ENCODE measurements at places on chromosomes 3 and 15.

DNA sequence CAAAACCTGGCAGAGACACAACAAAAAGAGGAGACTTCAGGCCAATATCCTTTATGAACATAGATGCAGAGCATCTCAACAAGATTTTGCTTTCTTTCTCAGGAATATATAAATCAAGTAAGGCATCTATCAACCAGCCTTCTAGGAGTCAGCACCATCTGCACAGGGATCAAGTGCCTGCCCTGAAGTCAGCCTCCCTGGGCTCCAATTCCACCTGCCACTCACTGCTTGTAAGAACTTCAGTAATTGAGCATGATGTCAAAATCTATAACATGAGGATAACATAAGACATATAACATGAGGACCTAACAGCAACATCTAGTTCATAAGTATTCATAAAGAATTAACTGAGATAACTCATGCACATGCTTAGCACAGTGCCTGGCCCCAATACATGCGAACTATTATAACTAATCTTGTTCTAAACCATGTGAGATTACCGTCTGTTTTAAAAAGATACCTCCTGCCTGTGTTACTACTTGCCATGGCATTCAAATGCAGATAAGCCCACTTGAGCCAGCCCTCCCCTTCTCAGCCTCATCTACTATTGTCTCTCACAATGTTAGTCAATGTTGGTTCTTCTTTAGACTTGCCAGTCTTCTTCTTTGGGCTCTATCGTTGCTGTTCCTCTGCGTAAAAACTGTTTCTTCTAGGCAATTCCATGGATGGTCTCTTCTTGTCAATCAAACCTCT, 91.6 kb downstream of the PLD1 start:
- DNase-seq, result no peak

GRCh38 chr15:88089731-88090130, 166.8 kb downstream of the NTRK3 start:
- DNase-seq, result no peak

- no peak for DNase-seq
Observed at GRCh38 chr15:36347272-36347858, 232.1 kb upstream of the CDIN1 start.

- DNase-seq, result no peak
Observed at GRCh38 chr3:76776927-76777326, 263.0 kb upstream of the ROBO2 start.

DNA sequence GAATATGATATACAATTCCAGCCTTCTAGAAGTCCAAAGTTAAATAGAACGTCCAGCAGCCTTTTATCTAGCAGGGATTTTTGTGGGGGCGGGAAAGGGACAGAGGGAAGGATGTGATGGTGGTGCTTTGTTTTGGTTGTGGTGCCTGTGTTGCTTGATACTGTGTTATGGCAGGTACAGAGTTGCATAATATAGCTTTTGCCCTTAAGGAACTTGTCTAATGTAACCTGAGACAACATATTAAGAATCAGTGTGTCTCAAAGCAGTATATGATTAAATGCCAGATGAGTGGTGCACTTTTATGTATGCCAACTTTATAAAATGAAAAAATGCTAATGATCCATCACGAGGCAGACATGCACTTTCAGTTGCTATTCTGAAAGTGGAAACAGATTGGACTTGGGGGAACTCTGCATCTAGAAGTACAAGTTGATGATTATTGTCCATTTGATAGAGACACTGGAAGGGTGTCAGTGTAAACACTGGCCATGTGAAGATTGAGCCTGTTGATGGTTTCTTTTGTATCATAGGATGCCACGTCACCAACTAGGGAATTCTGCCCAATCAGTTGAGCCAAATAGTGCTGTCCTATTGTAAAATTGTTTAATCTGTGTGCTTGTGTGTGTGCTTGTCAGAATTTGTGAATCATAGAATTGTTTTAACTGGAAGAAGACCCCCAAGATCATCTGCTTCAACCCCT, 23.0 kb downstream of the NEO1 start:
- DNase-seq, result no peak

DNA sequence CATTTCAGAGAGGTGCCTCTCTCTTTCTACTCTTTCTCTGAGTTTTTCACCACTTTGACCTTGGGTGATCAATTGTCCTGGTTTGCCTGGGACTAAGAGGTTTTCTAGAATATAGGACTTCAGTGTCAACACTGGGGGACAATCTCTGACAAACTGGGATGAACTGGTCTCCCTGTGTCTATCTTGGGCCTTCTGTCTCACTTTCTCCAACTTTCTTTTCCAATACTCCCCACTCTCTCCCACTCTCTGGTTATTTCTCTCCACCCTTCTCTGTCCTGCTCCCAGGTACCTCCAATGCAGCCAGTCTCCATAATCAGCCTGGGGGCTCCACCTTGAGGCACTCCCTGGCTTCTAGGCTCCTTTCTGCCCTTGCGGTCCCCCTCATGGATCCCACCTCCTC, 4.7 kb upstream of the ITGA11 start:
- no peak for DNase-seq

DNA sequence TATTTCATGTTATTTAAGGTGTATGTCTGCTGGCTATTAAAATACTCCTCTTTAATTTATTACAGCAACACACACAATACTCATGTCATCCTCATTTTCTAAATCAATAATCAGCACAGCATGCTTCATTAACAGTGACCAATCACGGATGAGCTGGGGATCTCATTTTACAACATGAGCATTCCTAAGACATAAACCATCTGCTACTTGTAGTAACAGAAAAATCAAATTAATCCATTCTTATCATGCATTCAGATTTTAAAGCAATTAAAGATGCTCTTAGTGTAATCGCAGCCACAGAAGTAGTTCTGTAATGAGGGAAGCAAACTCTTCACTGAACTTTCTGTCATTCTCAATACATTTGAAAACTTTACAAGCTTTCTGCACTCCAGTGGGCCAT, 191.1 kb downstream of the TBC1D5 start:
- no peak for DNase-seq

- no peak for DNase-seq
Observed at GRCh38 chr3:52047295-52047960, 8.9 kb downstream of the DUSP7 start.

DNA sequence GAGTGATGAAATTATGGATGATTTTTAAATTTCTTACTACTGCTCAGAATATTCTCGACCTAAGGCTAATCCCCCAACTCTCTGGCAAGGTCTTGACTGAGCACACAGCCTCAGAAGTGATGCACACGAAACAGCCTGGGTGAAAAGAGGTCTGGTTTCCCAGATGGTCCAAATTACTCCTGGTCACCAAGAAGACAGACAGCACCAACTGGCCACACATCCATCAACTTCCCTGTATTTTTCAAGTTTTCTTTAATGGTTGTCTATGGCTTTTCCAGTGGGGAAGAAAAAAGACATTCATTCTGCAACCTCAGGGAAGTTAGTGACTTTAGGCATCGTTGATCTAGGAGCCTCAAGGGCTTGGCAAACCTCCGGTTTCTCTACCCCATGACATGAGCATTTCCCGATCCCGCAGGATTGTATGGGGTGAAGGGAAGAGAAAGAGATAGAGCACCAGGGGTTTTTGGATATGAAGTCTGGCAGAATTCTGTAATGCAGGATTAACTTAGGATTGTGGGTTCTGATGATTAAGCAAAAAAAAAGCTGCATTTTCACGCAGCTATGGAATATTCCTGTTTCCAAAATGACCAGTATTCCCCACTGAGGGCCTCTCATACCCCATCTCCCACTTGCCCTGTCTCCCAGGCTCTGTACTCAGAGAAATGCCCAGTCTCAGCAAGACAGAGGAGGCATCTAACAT, 62.2 kb downstream of the UMPS start:
- DNase-seq, result no peak

DNA sequence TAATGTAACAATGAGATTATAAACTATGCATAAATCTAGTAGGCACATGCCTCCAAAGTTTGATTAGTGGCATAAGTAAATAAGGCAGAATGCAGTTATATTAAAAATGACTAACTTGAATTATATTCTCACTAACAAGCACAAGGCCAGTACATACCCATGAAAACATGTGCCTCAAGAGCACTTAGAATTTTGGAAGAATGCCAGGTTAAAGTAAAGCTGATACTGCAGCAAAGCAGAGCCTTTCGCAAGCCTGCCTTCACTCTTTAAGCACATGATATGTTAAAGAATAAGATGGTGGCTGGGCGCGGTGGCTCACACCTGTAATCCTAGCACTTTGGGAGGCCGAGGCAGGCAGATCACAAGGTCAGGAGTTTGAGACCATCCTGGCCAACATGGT, 49.0 kb downstream of the KBTBD12 start:
- DNase-seq, result no peak

GRCh38 chr15:100033140-100033857, 300.1 kb upstream of the LYSMD4 start:
- no peak for DNase-seq

DNA sequence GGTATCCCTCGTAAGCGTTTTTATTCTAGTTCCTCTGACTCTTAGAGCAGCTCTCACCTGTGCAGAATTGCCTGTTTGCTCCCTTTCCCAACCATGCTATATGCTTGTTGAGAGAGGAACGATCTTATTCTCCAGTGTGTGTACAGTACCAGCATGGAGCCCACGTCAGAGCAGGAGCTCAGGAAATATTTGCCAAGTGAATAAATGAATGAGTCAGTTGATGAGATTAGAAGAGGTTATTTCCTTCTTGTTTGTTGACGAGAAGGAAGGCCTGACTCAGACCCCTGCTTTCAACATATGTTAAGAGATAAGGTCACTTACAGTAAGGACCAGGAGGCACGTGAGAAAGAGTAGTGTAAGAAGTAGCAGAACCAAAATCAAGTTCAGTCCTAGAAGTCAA, 106.3 kb upstream of the ABHD17C start:
- DNase-seq, result peak; percentile 79

- DNase-seq, result no peak
Observed at GRCh38 chr3:55313666-55314065, 173.4 kb downstream of the WNT5A start.

- DNase-seq, result no peak
Observed at GRCh38 chr15:73812806-73813465, 59.8 kb upstream of the INSYN1 start.

- DNase-seq, result no peak
Observed at GRCh38 chr3:13882876-13883275, 3.0 kb upstream of the WNT7A start.

- DNase-seq, result no peak
Observed at GRCh38 chr15:95129574-95129973, 898.2 kb downstream of the MCTP2 start.

- no peak for DNase-seq
Observed at GRCh38 chr3:46429250-46429649, 22.2 kb downstream of the CCRL2 start.

DNA sequence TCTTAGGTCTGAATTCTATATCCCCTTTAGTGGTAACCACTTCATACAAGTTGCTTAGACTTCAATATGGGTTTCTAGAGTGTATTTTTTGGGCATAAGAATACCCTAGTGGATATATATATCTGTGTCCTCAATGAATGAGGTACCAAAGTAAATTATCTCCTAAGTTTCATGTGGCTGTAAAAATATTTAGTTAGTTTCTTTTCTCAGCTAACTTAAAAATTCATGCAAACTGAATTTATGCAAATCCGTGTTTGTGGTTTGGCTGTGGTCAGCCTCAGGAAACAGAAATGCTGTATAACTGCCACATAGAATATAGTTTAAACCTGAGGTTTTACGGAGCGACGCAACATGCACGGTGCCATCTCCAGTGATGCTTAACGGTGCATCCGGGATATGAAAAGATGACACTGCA, 80.3 kb downstream of the PEX5L start:
- no peak for DNase-seq

DNA sequence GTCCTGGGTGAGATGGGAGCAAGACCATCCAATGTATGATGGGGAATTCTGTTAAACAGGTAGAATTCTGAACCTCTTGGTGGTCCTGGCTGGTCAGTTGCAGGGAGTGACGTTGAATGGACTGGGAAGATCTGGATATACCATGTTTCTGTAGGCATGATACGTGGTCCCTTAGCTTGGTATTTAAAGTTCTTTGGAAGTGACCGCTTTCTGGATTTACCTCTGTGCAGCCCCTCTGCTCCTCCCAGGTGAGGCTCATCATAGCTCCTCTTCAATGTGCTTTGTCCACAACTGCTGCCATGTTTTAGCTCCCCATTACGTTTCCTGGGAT, 37.2 kb downstream of the SMAD3 start:
- DNase-seq, result no peak

DNA sequence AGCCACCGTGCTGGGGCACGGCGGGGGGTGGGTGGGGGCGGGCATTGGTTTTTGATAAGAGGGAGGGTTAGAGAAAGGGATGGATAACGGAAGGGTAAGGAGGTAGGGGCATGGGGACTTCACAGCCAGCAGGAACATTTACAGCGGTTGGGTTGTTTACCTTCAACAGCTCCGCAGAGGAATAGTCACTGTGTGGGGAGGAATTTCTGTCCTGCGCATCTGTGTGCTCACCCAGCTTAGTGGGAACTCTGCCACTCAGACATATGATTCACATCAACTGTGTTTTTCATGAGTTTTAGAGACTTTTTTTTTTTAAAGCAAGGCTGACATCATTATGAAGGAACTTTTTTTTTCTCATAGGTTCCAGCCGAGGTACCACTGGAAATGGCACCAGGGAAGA, 19.6 kb downstream of the CHRD start:
- DNase-seq, result no peak

GRCh38 chr15:62524848-62525247, 359.8 kb upstream of the C2CD4B start:
- no peak for DNase-seq

DNA sequence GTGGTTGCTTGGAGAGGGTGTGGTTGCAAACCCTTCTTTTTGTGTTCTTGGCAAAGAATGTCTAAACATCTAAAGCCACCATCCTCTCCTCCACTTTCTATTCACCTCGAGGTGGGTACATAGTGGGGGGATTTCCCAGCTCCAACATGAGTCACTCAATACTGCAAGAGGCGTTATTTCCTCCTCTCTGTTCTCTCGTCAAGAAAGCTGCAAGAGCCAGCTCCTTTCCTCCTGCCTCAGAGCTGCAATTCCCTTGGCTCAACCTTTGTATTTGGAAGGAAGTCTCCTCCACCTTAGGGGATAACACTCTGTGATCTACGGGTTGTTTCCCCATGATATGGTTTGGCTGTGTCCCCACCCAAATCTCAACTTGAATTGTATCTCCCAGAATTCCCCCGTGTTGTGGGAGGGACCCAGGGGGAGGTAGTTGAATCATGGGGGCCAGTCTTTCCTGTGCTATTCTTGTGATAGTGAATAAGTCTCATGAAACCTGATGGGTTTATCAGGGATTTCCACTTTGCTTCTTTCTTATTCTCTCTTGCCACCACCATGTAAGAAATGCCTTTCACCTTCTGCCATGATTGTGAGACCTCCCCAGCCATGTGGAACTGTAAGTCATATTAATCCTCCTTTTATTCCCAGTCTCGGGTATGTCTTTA, 138.4 kb downstream of the PLCL2 start:
- no peak for DNase-seq

- DNase-seq, result peak; percentile 56
Observed at GRCh38 chr3:109731639-109732473, 394.5 kb upstream of the DPPA4 start.
